ENCODE measurements at places on chromosomes 1 and 21. TPM values are rescaled to one million over a fixed set of nuclear protein-coding genes. Genes with fewer than 3 reads are reported as not detected.

DNA sequence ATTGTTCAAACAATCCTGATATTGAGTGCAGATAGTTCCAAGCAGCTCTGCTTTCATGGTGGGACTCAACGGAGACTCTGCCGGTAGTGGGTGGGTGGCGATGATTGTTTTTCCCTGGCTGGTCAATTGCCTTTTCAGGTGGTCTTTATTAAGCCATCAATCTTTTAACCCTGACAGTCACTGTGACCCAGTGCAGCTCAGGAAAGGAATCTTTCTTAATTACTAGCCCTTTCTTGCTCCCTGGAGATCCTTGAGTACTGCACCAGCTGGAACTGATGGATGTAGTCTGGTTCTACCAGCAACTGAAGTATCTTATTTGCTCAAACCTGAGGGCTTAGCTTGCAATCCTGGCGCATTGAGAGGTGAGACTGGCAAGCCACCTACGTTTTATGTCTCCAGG lies 196.4 kb downstream of the PLPP3 start:
- DNase-seq, result no peak

DNA sequence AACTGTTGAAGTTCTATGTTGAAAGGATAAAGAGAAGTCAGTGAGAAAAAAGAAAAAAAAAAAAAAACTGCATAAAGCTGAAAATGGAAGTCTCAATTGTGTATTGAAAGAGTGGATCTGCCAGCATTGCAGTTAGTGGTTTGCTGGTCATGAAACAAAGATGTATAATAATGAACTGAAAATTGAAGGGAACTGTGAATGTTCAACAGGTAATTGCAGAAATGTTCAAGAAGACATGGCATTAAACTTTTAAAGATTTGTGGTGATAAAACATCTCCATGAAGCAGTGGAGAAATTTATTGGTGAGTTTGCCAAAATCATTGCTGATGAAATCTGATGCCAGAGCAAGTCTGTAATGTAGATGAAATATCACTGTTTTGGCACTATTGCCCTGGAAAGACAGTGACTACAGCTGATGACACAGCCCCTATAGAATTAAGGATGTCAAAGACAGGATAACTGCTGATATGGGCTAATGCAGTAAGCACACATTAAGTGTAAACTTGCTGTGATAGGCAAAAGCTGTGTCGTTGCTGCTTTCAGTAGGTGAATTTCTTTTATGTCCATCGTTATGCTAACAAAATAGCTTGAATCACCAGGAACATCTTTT lies 71.0 kb downstream of the RD3 start:
- no peak for DNase-seq

- DNase-seq, result no peak
Measured at GRCh38 chr21:45080232-45080631, 5.9 kb downstream of the ADARB1 start.

- no peak for DNase-seq
Measured at GRCh38 chr1:173126421-173126820, 75.7 kb upstream of the TNFSF18 start.

GRCh38 chr1:246308533-246309075 lies 198.5 kb downstream of the SMYD3 start:
- DNase-seq, result no peak

The PSMD4 gene
- 171 TPM for total RNA-seq

The CRNN gene
- total RNA-seq, result not detected

Measured in dorsolateral prefrontal cortex (tissue), 122 donors.